HS-5 (cell line): ENCODE measurements at places on chromosomes 16 and 17.

DNA sequence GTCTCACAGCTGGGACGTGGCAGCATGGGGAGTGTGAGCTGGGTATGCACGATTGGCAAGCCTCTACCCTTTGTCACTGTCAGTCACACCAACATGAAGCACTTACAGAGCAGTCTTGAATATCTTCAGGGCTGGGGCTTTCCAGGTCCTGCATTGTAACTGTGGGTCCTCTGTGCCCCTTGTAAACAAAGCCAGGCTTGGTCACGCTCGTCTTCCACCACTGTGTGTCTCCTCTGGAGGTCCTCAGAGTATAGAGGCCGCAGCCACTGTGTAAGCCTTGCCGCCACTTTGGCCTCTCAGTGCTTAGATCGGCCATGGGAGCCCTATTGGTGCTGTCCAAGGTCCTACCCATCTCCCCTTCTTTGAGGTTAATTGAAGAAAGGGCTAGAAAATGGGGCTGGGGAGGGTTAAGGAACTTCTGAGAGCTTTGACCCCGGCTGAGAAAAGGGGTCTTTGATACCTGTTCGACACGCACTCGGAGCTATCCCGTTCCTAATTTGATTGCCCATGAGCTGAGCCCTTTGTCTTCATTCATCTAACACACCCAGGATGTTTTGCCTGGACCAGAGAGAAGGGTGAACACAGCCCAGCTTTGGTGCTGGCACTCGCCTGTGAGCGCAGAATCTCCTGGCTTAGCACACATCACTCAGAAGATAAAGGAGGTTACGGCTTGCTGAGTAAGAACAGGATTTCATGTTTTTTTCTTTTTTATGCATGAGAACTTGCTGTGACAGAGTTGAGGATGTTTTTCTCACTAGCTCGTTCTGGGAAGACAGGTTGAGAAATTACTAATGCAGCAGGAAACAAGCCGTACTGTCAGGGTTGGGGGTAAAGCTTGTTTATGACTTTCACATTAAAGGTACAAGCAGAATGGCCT is 267.9 kb downstream of the CPPED1 start:
- DNase-seq = no peak

- no peak for DNase-seq
Observed at GRCh38 chr16:4692460-4693295, 684 bp upstream of the NUDT16L1 start.

DNA sequence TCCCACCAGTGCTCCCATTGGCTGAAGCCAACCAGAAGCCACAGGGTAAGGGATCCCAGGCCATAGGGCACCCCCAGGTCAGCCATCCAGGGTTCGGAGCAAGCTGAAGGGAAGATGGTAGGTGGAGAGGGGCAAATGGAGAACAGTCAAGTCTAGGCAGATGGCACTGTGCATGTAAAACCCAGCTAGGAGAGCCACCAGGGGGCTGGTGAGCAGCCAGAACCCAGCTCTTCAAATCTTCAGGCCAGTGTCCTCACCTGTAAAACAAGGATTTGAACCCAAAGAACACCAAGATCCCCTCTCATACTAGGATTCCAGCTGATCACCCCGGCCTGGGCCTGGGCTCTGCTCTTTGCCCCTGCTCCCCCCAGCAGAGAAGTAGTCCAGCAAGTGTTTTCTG is 43.5 kb downstream of the GINS3 start:
- no peak for DNase-seq

- peak; percentile 72 for DNase-seq
Observed at GRCh38 chr17:68981288-68981687, 26.1 kb upstream of the ABCA8 start.

GRCh38 chr16:86277221-86277620 is 233.1 kb upstream of the FOXF1 start:
- no peak for DNase-seq

DNA sequence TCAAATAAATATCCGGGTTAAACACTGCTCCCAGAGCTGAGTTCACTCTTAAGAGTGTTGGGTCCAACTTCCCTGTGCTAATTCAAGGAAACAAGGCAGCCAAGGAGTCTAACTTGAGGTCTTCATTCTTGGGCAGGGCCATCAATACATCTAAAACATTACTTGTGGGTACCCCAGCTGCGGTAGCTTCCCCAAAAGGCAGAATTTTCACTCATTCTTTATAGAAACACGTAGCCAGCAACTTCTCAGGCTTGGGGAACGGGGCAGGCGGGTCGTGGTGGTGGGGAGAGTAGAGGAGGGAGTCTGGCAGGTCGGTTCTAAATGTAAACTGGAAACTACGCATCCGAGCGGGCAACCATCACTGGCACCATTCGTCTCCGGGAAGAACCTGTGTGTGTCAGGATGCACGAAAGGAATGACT is 666 bp upstream of the METTL9 start:
- DNase-seq = no peak

DNA sequence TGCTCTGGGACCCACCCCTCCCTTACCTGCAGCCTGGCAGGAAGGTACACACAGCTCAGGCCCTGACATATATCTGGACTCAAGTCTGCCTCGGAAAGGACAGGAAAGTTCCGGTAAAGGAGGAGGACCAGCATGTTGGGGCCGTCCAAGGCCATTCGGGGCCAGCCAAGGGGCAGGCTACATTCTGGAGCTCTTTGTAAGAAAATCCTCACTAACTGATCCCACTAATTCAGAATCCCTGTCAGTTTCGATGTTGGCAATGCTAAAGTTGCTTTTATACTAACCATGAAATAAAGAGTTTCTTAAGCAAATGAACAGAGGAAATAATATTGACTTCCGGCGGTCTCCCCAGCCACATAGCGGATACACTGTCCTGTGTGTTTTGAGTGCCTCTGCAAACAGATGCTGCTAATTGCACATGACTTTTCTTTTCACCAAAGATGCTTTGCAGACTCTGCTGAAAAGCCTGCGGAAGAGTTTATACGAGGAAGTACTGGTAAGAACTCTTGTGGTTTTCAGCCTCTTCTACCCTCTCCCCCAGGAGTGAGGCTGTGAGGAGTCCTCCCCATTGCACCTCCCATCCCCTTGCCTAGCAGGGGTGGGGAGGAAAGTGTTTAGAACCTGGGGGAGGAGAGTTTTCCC is 54.8 kb downstream of the PLXDC1 start:
- DNase-seq = no peak

GRCh38 chr17:78337244-78338109 is 22.4 kb downstream of the SOCS3 start:
- DNase-seq = peak; percentile 95

DNA sequence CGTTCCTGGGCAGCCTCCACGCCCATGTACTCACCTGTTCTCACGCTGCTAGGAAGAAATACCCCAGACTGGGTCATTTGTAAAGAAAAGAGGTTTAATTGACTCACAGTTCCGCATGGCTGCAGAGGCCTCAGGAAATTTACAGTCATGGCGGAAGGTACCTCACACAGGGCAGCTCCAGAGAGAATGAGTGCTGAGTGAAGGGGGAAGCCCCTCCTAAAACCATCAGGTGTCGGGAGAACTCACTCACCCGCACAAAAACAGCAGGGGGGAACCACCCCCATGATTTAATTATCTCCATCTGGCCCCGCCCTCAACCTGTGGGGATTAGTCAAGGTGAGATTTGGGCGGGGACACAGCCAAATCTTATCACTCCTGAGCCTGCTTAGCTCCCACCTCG is 18.2 kb downstream of the RAB40C start:
- no peak for DNase-seq

GRCh38 chr16:31260136-31260931 is 559 bp downstream of the ITGAM start:
- no peak for DNase-seq

GRCh38 chr17:17053446-17054379 is 11.5 kb downstream of the MPRIP start:
- DNase-seq = no peak

DNA sequence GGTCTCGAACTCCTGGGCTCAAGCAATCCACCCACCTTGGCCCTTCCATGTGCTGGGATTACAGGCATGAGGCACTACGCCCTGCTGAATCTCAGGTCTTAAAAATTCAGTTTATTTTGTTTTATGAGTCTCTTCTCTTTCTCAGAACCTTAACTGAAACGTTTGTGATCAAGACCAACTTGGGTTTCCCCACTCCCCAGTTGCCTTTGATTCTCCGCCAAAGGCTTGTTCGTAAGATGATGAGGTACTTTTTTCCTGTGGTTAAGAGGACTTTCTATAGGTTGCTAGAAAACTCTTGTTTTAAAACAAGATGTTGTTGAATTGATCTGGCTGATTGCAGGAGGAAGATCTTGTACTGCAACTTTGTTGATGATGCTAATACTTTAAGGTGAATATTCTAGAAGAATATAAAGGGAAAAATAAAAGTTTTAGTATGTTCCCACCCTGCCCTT is 11.7 kb downstream of the ABCC1 start:
- no peak for DNase-seq

DNA sequence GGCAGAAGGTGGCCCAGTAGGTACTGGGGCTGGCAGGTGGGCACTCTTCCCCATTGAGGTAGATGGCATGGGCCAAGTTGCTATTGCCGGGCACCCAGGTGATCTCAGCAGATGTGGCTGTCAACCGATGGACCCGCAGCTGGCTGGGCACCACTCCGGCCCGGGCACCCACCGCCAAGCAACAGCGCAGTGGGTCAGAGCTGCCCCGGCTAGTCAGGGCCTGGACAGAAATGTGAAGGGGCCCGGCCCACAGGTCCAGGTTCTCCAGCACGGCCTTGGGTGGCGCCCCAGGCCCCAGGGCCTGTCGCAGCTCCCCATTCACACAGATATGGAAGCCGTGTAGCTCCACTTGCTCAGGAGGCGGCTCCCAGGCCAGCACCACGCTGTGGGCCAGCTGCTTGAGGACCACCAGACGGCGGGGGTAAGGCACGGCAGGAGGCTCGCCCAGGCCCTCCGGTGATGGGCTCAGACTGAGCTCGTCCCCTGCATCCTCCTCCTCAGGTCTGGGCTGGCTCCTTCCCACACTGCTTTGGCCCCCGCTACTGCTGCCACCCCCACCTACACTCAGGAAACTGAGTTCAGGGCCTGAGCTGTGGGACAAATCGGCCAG is 16.5 kb downstream of the TSPOAP1 start:
- no peak for DNase-seq

- DNase-seq = no peak
Observed at GRCh38 chr17:48568499-48569239, 9.5 kb downstream of the HOXB4 start.
